Left colon (tissue), 2 donors: ENCODE measurements at places on chromosomes 1 and 21.

GRCh38 chr21:44881198-44881872 is 7.8 kb upstream of the PTTG1IP start:
- no peak for DNase-seq

GRCh38 chr1:21001042-21001441 is 175.7 kb downstream of the EIF4G3 start:
- no peak for DNase-seq

DNA sequence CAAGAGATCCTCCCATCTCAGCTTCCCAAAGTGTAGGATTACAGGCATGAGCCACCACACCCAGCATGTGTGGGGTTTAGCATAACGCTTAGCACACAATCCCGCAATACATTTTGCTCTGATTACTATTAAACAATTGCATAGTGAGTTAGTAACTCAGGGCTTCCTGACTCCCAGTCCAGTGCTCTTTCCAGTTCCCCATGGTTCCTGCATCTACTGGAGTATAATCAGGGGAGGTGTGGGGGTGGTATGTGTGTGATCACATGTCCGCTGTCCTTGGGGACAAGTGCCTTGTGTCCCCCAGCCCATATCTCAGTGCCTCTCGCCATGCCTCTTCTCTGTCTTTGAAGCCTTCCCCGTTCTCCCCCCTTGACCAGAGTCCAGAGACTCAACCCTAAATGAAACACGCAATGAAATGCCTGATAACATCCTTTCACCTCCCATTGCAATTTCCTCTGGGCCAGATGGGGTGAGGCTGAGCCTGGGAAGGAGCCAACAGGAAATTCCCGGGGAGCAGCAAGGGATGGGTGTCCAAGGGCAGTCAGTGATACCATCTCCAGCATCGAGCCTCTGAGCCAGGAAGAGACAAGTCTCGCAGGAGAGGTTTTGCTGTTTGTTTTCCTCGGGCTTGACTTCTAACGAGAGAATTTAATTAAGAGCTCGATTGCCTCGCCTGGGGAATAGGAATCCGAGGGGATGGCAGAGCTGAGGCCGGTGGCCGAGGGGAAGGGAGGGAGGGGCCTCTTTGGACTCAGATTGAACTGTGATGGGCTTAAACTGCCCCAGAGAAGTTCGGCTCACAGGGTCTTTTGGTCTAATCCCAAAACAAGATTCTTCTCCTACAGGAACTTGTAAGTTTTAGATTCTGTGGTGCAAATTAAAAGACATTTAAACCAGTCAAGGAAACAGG is 7.7 kb upstream of the HTR1D start:
- peak; percentile 86 for DNase-seq

DNA sequence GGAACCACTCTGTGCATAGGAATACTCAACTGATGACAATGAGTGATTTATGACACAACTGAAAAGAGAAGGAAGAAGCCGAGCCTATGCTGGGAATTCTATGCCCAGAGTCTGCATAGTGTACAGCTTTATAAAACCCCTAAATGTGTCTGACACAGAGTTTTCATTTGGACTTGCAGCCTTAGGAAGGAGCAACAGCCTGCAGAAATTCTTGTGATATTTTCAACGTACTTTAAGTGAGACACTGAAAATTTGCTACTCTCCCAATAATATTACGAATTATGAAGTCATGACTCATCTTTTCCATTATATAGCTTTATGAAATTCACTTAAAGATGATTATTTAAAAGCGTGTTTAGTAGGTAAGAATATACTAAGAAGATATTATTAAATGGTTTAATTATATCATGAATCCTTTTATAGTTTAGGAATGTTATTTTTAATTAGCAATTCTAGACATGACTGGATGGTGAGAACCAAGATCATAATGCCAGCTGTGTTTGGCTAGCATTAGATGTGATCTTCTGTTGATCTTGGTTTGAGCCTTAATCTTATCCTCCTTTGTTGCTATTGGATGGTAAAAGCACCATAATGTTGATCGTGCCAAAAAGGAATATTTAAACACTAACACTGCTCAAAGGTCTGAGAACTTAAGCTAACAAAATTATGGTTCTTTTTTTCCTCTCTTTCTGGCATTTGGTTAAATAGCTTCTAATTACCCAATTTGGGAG is 785.1 kb upstream of the ADGRL4 start:
- DNase-seq, result no peak

- DNase-seq, result no peak
These were observed 288.6 kb upstream of the USP24 start for GRCh38 chr1:55503663-55504305.

DNA sequence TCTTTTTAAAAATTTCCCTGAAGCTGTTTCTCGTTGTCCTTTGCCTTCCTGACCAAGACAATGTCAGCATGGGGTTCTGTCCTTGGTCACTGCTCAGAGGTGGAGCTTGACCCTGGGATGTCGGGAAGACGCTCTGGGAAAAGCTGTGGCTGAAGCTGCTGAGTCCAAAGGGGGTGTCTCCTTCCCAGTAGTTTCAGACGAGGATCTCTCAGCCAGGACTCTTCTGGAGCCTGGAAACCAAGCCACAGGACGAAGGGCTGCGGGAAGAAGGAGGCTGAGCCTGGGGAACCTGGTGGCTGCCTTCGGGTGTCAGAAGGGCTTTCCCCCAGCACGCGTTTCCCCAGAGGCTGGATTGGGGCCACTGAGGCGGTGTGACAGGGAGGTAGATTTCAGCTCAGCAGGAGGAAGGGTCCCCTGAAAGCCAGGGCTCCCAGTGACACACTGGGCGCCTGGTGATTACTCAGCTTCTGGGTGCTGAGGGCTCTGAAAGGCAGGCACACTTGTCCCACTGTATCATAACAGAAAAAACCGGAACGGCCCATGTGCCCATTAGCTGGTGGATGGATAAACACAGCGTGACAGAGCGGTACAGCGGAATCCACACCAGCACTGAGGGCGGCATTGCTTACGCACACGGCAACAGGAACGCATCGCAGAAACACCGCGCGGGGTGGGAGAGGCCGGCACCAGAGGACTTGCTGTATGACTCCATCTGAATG is 5.0 kb upstream of the KRTAP12-1 start:
- no peak for DNase-seq
